Thoracic aorta (tissue), 2 donors: ENCODE measurements at places on chromosomes 6 and 20.

DNA sequence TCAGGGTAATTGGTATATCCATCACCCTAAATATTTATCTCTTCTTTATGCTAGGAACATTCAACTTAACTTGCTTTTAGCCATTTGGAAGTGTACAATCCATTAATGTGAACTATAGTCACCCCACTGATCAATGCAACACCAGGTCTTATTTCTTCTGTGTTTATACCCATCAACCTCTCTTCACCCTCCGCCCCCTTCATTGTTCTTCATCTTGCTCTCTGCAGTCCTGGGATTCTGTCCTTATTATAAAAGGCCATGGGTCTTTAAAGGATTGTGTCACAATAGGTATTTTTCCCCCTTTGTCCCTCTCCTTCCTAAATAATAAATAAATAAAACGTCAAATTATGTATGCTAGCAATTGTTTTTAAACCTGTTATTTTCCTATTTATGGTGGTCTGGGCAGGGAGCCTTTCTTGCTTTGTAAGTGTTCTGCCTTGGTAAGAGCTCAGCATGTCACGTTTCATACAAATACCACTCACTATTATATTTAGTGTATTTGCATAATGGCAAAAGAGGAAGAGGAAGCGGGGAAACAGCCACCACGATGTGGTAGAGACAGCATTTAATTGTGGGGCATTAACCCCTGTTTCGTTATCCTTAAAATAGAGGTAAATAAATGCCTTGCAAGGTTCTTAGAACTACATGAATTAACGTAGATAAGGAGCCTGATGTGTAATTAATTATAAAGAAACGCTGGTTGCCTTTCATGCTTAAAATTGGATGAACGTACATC, 1.9 kb downstream of the ABRACL start:
- no peak for DNase-seq

DNA sequence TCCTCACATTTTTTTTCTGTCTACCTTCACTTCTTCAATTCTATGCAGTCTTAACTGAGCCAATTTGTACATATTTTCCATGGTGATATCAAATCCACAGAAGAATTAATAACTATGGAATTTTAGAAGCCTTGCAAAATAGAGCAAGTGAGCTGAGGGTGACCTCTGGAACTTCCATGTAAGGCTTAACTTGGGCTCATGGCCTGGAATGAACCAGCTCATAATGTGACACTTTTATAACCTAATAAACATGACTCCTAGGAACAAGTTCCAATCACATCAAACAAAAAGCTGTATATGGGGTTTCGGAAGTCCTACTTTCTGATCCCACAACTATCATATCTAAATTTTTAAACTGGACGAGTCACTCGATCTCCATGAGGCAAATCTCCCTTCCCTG, 232.4 kb downstream of the FOXA2 start:
- no peak for DNase-seq

GRCh38 chr6:85361643-85362014, 88.3 kb upstream of the NT5E start:
- DNase-seq, result no peak

- DNase-seq, result no peak
Measured at GRCh38 chr6:156164701-156165452, 612.3 kb upstream of the ARID1B start.

DNA sequence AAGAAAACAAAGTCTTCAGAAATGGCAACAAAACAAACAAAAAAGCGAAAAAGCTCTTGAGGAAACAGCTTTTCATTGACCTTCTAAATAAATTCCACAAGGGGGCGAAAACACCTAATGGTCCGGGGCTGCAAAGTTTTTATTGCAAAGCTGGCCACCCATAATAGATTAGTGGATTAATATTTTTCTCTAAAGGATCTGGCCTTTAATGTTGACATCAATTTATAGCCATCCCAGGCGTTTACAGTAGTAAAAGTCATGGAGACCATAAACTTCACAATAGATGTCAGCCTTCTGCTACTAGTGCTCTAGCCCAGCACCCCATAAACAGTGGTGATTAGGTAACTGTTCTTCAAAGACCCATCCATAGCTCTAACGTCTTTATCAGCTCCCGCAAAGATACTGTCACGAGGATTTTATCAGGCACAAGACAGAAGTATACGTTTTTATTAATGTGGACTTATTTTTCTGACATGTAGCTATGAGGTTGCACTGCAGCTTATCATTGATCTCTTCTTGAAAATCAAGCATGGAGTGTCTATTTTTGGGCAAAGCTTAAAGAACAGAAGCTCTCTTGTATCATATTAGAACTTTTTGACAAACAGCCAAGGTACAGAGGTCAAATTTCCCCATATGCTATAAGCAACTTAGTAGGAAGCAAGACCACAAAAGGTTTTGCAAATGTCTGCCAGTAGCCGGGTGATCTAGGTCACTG, 4.7 kb downstream of the CITED2 start:
- DNase-seq, result no peak

- DNase-seq, result no peak
Measured at GRCh38 chr20:37786043-37786442, 92.2 kb downstream of the CTNNBL1 start.

GRCh38 chr20:24747010-24747712, 201.9 kb upstream of the CST7 start:
- DNase-seq, result no peak

DNA sequence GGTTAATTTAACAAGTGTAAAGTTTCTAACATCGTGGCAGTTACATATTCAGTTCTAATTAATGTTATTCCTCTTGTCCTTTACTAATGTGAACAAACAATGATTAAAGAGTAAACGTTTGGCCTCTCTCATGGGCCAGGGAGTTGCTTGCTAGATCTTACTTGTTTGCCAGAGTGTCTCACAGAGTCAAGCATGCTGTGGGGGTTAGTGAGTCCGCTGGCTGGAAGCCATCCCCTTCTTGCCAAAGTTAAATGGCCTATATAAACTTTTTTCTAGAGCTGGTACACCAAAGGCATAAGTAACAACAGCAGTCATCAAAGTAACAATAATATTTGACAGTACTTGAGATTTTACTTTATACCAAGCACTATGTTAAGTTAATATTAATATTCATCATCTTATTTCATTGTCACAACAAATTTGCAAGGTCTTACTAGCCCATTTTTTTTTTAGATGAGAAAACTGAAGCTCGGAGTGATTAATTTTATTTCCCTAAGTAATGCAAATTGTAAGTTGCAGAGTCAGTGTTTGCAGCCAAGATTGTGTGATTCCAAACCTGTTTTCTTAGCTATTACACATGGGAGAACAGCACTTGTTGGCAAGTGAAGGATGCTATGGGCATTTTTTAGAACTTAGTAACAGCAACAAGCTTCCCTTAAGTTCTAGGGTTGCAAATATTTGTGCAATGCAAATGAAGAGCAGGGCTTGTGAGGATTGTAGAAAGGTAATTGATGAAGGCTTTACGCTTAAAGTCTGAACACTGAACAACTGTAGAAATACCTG, 224.5 kb downstream of the RFPL4B start:
- DNase-seq, result no peak

DNA sequence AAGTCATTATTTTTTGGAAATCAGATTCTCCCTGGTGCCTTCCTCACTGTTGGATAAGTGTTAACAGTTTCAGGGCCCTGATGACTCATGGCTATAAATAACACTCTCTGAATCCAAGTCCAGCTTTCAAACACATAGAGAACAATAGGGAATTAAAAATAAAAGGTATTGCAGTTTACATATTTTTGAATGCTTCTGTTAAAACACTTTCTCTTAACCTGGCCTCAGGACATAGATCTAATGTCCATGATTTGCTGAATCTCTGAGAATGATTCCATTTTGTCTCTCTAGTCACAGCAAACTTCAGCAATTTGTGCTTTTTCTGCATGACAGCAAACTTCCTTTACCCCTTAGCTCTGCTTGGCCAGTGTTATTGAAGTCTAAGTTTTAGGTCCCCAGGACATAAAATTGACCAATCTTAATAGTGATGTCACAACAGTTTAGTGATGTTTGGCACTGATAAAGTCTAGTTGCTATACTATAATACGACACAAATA, 1192.4 kb upstream of the CITED2 start:
- no peak for DNase-seq

GRCh38 chr6:66376001-66376400, 669.0 kb upstream of the EYS start:
- DNase-seq, result no peak

- peak; percentile 36 for DNase-seq
Measured at GRCh38 chr6:138250513-138251247, 32.4 kb upstream of the PBOV1 start.

GRCh38 chr6:158539413-158539812, 20.5 kb upstream of the TMEM181 start:
- DNase-seq, result no peak

- DNase-seq, result no peak
Measured at GRCh38 chr20:21102603-21103311, 3.4 kb downstream of the LINC00237 start.

DNA sequence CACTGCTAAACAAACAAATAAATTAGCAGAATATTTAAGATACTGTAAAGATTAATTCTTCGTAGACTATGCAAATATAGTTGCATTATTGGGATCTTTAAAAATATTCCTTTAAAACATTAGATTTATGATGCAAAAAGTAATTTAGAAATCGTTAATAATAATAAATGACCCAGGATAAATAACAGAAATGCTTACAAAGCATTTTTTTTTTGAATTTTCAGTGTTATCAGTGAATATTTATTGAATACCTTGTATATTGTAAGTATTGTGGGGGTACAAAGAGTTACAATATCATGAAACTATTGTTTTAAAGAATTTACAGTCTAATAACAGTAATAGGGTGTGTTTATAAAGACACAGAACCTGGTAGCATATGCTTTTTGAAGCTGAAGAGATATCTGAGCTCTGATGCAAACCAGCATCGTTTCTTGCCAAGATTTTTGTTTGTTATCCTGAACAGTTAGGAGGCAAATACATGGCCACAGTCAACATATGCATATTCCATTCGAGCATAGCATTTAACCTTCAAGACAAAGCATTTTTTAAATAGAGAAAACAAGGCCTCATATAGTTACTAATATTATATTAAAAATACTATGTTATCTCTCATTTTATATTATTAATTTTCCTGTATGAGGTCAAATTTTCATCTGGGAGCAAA, 487.2 kb downstream of the PHF3 start:
- DNase-seq, result no peak
